ENCODE measurements at places on chromosomes 12 and 14.

- DNase-seq, result no peak
These were observed 268.0 kb downstream of the BTG1 start for GRCh38 chr12:91877456-91878235.

GRCh38 chr14:104691546-104692260 is 2.3 kb downstream of the INF2 start:
- no peak for DNase-seq

DNA sequence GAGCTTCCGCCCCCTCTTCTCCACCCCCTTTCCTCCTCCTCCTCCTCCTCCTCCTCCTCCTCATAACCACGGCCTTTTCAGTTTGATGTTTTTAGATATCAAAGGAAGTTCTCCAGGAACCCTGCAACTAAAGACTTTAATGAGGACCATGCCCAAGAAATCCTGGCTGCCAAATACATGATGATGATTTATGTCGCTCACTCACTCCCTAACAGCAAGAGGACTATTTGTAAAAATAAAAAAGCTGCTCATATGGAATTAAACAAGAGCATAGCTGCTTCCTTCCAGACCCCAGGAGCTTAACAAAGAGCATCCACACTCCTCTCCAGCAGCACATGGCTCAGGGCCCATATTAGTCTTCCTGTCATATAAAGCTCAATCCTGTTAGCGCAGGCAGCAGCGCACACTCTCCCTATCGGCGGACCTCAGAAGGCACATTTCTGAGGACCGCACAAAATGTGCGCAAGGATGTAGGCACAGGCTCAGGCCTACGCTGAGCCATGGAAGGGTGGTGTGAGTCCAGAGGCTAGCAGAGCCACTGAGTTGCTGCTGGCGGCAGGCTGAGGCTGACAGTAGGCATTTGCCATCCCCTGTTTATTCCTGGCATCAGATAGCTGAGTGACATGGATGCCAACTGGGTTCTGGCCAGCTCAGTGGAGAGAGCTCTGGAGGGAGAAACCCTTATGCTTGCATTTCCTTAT is 232.8 kb downstream of the MSRB3 start:
- peak; percentile 80 for DNase-seq

DNA sequence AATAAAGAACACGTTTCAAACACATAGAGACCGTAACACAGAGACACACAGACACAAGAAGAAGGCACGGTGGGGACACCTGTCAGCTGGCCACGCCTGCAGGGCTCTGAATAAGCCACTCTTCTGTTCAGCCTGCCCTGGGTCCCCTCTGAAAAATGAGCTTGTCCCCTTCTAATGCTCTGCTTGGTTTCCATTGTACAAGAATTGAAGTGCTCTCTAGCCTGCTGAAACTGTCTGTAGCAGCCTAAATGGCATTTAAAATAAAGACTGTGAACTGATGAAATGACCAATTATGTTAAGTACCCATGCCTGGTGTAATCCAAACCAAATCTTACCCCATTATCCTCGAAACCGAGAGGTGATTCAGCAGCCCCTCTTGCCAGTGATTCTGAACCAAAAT is 139.8 kb downstream of the FOXN3 start:
- no peak for DNase-seq

GRCh38 chr12:102454808-102455760 is 25.3 kb downstream of the IGF1 start:
- no peak for DNase-seq

- no peak for DNase-seq
These were observed 32.4 kb downstream of the CCDC59 start for GRCh38 chr12:82325540-82326336.

All from NCI-H446 treated with DMSO at 0.1 percent for 48 hours (cell line).